Tibial nerve (tissue), 4 donors: ENCODE measurements at places on chromosomes 2 and 18. TPM values are rescaled to one million over a fixed set of nuclear protein-coding genes. Genes with fewer than 3 reads are reported as not detected.

CNTNAP5 gene
- total RNA-seq: 0.22 TPM

INHBB gene
- 26.5 TPM for total RNA-seq

TLX2 gene
- total RNA-seq: not detected

AOX1 gene
- 87.3 TPM for total RNA-seq

LIMS3 gene
- 8.4 TPM for total RNA-seq

CRYGD gene
- total RNA-seq: not detected

PPIL3 gene
- 24.6 TPM for total RNA-seq

MERTK gene
- total RNA-seq: 22.7 TPM

TEKT4 gene
- not detected for total RNA-seq

GRHL1 gene
- total RNA-seq: 0.66 TPM

PTPRN gene
- total RNA-seq: not detected

RABL2A gene
- total RNA-seq: 6.9 TPM

RNF144A gene
- 41.1 TPM for total RNA-seq

- H3K4me1 ChIP-seq: no peaks in the 10 kb centered on the region
- H3K27me3 ChIP-seq: no peaks in the 10 kb centered on the region
- no peaks in the 10 kb centered on the region for H3K36me3 ChIP-seq
These were observed 496.9 kb upstream of the LINC00305 start for GRCh38 chr18:64645753-64646152.

DNA sequence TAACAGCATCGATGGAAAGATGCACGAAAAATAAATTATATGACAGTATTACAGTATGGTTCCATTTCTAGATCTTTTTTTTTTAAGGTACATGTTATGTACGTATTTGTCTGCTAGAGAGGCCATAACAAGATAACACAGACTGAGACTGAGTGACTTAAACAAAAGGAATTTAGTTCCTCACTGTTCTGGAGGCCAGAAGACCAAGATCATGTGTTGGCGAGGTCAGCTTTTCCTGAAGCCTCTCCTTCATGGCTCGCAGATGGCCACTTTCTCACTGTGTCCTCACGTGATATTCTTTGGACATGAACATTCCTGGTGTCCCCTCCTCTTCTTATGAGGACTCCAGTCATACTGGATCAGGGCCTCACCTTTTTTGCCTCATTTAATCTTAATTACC, 177.4 kb downstream of the CAPN13 start:
- H3K36me3 ChIP-seq: no peaks in the 10 kb centered on the region
- H3K27me3 ChIP-seq: no peaks in the 10 kb centered on the region
- DNase-seq: no peak
- H3K4me3 ChIP-seq: no peak overlapping the region
- H3K27ac ChIP-seq: no peak overlapping the region

GRCh38 chr18:53402670-53403069, 821.8 kb downstream of the MBD2 start:
- no peak overlapping the region for H3K27ac ChIP-seq
- no peak overlapping the region for H3K4me3 ChIP-seq
- H3K4me1 ChIP-seq: no peaks in the 10 kb centered on the region
- H3K27me3 ChIP-seq: no peaks in the 10 kb centered on the region
- H3K36me3 ChIP-seq: no peaks in the 10 kb centered on the region

- no peaks in the 10 kb centered on the region for H3K36me3 ChIP-seq
- no peak overlapping the region for H3K27ac ChIP-seq
- DNase-seq: no peak
- no peaks in the 10 kb centered on the region for H3K27me3 ChIP-seq
- no peaks in the 10 kb centered on the region for H3K4me1 ChIP-seq
These were observed 229.5 kb downstream of the FHOD3 start for GRCh38 chr18:36527051-36527450.

DNA sequence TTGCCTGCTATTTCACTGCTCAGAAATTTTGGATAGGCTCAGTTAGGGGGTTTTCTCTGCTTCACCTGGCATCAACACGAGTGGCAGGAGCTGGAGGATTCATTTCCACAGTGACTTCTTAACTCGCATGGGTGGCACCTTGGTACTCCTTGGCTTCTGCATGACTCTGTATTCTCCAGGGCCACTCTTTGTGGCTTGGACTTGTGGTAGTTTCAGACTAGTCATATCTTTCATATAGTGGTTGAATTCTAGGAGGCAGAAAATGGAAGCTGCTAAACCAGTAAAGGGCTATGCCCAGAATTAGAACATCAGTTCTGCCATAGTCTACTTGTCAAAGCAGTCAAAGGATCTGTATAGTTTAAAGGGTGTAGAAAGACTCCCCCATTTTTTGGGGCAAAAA, 6.8 kb downstream of the MAIP1 start:
- H3K4me1 ChIP-seq: peaks cover 15% of the 10 kb centered on the region
- peaks cover 7% of the 10 kb centered on the region for H3K36me3 ChIP-seq
- H3K27ac ChIP-seq: no peak overlapping the region
- no peak for DNase-seq
- no peaks in the 10 kb centered on the region for H3K27me3 ChIP-seq

- no peaks in the 10 kb centered on the region for H3K27me3 ChIP-seq
- H3K36me3 ChIP-seq: peaks cover 68% of the 10 kb centered on the region
- no peaks in the 10 kb centered on the region for H3K4me1 ChIP-seq
- no peak for DNase-seq
These were observed 70.0 kb downstream of the ACSL3 start for GRCh38 chr2:222930862-222931261.

GRCh38 chr2:221310730-221311129, 261.4 kb downstream of the EPHA4 start:
- H3K4me3 ChIP-seq: no peak overlapping the region
- H3K27me3 ChIP-seq: no peaks in the 10 kb centered on the region
- H3K27ac ChIP-seq: no peak overlapping the region
- no peaks in the 10 kb centered on the region for H3K36me3 ChIP-seq
- no peak for DNase-seq
- no peaks in the 10 kb centered on the region for H3K4me1 ChIP-seq

GRCh38 chr2:136920652-136921333, 155.4 kb downstream of the THSD7B start:
- no peaks in the 10 kb centered on the region for H3K4me1 ChIP-seq
- H3K27me3 ChIP-seq: no peaks in the 10 kb centered on the region
- no peaks in the 10 kb centered on the region for H3K36me3 ChIP-seq
- no peak overlapping the region for H3K4me3 ChIP-seq
- no peak overlapping the region for H3K27ac ChIP-seq

GRCh38 chr18:31015715-31016434, 26.7 kb downstream of the DSC3 start:
- no peaks in the 10 kb centered on the region for H3K36me3 ChIP-seq
- H3K27me3 ChIP-seq: no peaks in the 10 kb centered on the region
- no peaks in the 10 kb centered on the region for H3K4me1 ChIP-seq
- H3K27ac ChIP-seq: no peak overlapping the region
- DNase-seq: no peak

- no peaks in the 10 kb centered on the region for H3K36me3 ChIP-seq
- H3K27me3 ChIP-seq: no peaks in the 10 kb centered on the region
- DNase-seq: no peak
- no peak overlapping the region for H3K27ac ChIP-seq
- no peaks in the 10 kb centered on the region for H3K4me1 ChIP-seq
These were observed 8.4 kb downstream of the FBXO36 start for GRCh38 chr2:229930656-229931055.

GRCh38 chr18:23263551-23264235, 128.4 kb downstream of the CABLES1 start:
- H3K27ac ChIP-seq: no peak overlapping the region
- no peak for DNase-seq
- H3K27me3 ChIP-seq: no peaks in the 10 kb centered on the region

GRCh38 chr2:39593439-39594393, 72.0 kb upstream of the TMEM178A start:
- no peak overlapping the region for H3K4me3 ChIP-seq
- DNase-seq: peak; percentile 8
- no peaks in the 10 kb centered on the region for H3K4me1 ChIP-seq
- no peaks in the 10 kb centered on the region for H3K36me3 ChIP-seq
- H3K27me3 ChIP-seq: no peaks in the 10 kb centered on the region
- no peak overlapping the region for H3K27ac ChIP-seq

DNA sequence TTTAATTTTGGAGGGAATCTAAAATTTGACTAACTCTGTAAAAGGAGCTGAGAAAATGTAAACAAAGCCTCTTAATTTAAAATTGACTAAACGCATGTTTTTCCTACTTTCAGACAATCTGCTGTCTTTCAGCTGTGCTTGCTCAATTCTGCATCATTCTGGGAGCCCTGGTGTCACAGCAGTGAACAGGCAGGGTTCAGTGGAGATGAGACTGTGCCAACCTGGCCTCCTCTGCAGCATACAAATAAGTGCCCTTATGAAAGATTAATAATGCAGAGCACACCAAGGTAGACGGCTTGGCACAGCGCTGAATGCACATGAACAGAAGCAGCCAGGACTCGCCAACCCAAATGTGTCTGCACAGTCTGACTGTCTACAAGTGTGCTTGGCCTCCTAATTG, 222.0 kb upstream of the CHAC2 start:
- no peak overlapping the region for H3K4me3 ChIP-seq
- H3K27ac ChIP-seq: no peak overlapping the region
- H3K27me3 ChIP-seq: no peaks in the 10 kb centered on the region
- no peaks in the 10 kb centered on the region for H3K4me1 ChIP-seq
- DNase-seq: no peak
- H3K36me3 ChIP-seq: no peaks in the 10 kb centered on the region

DNA sequence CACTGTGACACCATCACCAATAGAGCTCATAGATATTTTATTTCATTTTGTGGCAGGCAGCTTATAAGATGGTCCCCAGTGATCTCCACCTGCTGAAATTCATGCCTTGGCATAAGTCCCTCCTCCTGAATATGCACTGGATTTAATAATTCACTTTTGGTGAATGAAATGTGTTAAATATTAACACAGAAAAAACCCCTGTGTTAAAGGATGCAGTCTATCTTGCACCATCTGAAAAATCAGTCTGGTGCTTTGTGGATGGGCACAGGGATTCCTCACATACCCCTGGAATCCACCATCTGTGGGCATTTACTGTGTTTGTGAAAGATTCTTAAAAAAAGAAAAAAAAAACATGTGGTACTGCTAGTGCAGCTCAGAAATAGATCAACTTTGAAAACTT, 26.1 kb upstream of the WIPF1 start:
- no peak for DNase-seq
- no peaks in the 10 kb centered on the region for H3K27me3 ChIP-seq
- H3K4me3 ChIP-seq: no peak overlapping the region
- no peaks in the 10 kb centered on the region for H3K36me3 ChIP-seq
- H3K4me1 ChIP-seq: peaks cover 5% of the 10 kb centered on the region

- peaks cover 16% of the 10 kb centered on the region for H3K36me3 ChIP-seq
- peak overlapping the region; percentile 87 for H3K4me3 ChIP-seq
- no peaks in the 10 kb centered on the region for H3K27me3 ChIP-seq
- no peak for DNase-seq
- H3K27ac ChIP-seq: peak overlapping the region; percentile 55
These were observed 3.0 kb downstream of the ADCY3 start for GRCh38 chr2:24917086-24917485.

DNA sequence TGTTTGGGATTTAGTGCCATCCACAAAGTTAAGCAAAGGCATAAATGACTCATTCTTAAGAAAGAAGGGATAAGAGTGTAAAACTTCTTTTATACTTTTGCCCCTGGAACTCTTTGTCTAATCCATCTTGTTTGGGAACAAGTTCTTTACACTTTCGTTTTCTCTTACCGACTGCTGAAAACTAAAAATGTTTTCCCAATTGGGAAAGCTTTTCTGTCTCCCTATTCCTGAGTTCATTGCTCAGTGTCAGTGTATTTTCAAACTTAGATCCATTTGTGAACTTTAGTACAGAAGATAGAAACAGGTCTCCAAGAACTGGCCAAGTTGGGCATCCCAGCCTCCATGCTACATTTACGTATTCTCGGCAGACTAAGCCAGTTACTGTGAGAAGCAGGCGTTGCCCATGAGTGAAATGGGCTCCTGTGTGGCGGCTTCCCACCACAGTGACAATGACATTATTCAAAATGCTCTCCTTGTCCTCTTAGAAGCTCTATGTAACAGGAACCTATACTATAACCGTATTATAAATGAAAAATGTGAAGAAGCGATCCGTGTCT, 51.7 kb downstream of the TGOLN2 start:
- H3K27me3 ChIP-seq: no peaks in the 10 kb centered on the region
- H3K4me1 ChIP-seq: peaks cover 22% of the 10 kb centered on the region
- DNase-seq: no peak
- peak overlapping the region; percentile 79 for H3K27ac ChIP-seq
- H3K36me3 ChIP-seq: no peaks in the 10 kb centered on the region

DNA sequence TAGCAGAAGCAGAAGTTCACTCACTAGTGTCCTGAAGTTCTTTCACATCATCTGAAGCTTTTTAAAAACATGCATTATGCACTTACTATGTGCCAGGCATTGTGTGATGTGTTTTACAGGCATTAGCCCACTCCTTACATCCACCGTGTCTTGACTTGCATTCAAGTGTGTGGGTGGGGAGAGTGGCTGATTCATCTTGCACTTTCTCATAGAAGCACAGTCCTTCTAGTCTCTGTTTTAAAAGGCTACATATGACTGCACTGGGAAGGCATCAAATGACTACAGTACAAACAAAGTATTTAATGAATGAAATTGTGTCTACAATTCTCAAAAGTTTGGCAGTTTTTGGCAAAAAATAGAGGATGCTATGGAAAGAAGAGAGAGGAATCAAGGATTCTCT, 21.6 kb upstream of the DSC3 start:
- H3K27ac ChIP-seq: no peak overlapping the region
- no peaks in the 10 kb centered on the region for H3K4me1 ChIP-seq
- no peaks in the 10 kb centered on the region for H3K27me3 ChIP-seq
- no peak overlapping the region for H3K4me3 ChIP-seq

DNA sequence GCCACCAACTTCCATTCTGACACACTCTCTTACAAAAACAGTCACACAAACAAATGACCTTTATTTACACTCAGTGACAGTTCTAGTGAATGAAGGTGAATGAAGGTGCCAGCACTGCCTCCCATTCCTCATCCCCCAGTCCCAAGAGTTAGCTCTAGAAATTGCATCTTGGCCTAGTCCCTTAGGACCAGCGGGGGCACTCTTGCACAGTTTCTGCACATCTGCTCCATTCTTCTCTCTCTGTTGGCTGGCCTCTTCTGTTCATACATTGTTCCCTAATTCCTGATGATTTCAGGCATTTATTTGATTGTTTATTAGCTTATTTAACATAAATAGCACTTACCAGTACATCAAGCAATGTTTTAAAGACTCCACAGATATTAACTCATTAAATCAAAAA, 30.9 kb downstream of the GAREM1 start:
- no peak overlapping the region for H3K27ac ChIP-seq
- no peak overlapping the region for H3K4me3 ChIP-seq
- H3K27me3 ChIP-seq: no peaks in the 10 kb centered on the region
- DNase-seq: no peak
- no peaks in the 10 kb centered on the region for H3K36me3 ChIP-seq

DNA sequence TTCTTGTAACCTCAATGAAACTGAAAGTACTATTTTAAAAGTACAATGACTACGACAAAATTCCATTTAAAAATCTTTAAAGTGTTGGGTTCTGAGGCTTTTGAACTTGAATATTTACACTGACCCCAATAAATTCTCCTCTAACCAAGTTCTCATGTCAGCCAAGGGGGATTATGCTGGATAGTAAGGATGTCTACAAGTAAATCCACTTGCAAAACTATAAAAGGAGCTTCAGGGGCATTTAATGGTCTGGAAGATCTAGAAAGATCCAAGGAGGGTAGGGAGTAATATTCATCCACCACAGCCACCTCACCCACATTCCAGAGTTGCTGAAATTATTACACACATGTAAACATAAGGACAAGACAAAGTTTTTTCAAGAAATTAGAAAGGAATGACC, 81.8 kb downstream of the ST6GAL2 start:
- no peaks in the 10 kb centered on the region for H3K4me1 ChIP-seq
- no peaks in the 10 kb centered on the region for H3K27me3 ChIP-seq
- DNase-seq: no peak
